ENCODE measurements at places on chromosomes 11 and 22. TPM values are rescaled to one million over a fixed set of nuclear protein-coding genes. Genes with fewer than 3 reads are reported as not detected.

- DNase-seq: no peak
These were observed 109.6 kb downstream of the USP35 start for GRCh38 chr11:78298291-78298771.

- DNase-seq: no peak
These were observed at the start of gene OTOG for GRCh38 chr11:17547051-17547577. Gene OTOG, plus strand, starts transcription at chr11:17547259. Its CDS starts 114 bp downstream, at chr11:17547373.

DNA sequence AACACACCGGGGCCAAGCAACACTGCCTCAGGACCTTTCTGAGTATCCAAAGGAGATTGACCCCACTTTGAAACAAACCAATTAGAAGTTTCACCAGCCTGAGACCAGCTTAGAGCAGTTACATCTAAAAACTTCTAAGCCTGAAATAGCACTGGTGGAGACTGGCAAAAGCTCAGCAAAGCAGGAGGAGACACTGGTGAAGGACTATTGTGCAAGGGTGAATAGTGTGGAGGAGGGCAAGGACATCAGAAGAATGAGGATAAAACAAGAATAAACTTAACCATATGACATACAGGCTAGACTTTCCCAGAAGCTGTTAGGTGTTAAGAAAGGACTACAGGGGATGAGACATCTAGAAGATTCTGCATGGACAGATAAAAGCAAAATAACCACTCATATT is 152.4 kb downstream of the FCHSD2 start:
- no peak for DNase-seq

GRCh38 chr11:113188371-113188834 is 126.0 kb upstream of the TTC12 start:
- no peak for DNase-seq

- no peak for DNase-seq
These were observed 12.2 kb downstream of the SLN start for GRCh38 chr11:107699371-107700285.

DNA sequence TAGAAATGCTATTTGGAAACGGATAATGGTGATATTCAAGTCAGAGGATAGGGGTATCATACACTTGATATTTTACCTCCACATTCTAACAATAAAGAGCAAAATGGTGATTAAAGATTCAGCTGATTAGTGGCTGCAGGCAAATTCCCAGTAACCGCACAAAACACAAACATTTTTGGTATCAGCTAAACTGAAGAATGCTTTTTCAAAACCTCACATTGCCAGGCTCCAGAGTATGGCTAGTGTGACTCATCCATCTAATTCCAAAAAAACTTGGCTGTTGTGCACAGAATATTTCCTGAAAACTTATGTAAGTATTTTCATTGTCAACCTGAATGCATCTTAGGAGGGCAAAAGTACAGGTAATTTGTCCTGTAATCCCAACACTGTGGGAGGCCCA is 10.9 kb downstream of the SRPRA start:
- DNase-seq: no peak

DNA sequence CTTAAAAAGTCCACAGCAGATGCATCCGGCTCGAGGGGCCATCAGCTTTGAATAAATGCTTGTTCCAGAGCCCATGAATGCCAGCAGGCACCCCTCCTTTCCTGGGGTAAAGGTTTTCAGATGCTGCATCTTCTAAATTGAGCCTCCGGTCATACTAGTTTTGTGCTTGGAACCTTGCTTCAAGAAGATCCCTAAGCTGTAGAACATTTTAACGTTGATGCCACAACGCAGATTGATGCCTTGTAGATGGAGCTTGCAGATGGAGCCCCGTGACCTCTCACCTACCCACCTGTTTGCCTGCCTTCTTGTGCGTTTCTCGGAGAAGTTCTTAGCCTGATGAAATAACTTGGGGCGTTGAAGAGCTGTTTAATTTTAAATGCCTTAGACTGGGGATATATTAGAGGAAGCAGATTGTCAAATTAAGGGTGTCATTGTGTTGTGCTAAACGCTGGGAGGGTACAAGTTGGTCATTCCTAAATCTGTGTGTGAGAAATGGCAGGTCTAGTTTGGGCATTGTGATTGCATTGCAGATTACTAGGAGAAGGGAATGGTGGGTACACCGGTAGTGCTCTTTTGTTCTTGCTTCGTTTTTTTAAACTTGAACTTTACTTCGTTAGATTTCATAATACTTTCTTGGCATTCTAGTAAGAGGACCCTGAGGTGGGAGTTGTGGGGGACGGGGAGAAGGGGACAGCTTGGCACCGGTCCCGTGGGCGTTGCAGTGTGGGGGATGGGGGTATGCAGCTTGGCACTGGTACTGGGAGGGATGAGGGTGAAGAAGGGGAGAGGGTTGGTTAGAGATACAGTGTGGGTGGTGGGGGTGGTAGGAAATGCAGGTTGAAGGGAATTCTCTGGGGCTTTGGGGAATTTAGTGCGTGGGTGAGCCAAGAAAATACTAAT is 1.9 kb downstream of the NEAT1 start:
- DNase-seq: peak; percentile 68

DNA sequence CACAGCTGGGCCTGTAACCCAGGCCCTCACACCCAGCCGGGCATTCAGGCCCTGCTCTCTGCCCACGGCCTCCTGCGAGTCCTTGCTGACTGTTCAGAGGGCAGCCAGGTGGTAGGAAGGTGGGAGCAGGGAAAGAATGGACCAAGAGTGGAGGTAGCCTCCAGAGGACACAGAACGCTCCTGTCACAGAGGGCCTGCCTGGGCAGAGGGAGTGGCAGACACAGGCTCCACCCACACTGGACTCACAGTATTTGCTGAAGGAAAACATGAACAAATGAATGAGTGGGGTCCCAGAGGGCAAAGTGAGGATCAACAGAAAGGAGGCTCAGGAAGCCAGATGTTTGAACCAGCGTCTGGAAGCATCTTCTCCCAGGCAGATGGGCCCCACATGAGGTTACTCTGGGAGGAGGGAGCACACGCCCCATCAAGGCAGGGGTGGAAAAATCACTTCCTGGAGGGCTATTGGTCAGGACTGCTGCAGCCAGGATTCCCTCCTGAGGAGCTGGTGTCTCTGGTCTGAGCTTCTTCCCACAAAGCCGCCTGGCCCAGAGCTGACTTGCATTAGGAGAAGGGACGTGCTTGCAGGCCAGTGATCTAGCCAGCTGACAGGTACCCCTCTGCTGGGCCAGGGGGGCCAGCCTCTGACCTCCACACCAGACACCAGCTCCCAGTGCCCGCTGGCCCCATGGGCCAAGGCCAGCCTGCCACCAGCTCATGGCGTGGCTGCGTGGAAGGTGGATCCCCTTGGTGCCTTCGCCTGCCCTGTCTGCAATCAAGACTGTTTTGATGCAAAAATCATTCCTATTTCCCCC is 84.0 kb downstream of the THAP12 start:
- no peak for DNase-seq

GRCh38 chr11:69496631-69497220 is 15.3 kb downstream of the LINC01488 start:
- no peak for DNase-seq

DNA sequence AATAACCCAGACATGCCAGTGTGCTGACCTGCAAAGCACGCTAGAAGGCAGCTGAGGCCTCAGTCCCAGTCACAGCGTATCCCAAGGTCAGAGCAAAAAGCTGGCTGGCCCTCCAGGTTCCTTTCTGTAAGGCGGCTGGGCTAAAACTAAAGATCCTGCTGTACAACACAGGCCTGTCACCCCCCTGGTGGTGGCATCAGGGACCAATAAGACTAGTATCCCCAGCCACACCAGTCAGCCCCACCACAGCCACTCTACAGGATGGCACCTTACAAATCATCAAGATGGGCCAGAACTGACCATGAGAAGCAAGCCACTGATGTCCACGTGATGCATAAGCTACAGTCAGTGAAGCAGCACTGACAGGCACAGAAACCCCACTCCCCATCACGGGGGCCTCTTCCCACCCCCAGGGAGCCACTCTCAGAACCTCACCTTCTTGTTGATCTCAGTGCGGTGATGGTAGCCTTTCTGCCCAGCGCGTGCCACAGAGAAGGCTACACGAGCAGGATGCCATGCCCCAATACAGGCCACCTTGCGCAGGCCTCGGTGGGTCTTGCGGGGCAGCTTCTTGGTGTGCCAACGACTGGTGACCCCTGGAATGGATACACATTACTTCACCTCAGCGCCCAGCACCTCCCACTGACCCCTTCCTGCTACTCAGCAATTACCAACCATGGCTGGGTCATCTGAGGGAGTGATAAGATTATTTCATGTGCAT is 5.0 kb downstream of the RPL3 start:
- DNase-seq: peak; percentile 53

GAS2 gene
- total RNA-seq: 9.3 TPM

UBQLN3 gene
- not detected for total RNA-seq

TIMP3 gene
- 629 TPM for total RNA-seq

MTNR1B gene
- total RNA-seq: not detected

RTCB gene
- 40.5 TPM for total RNA-seq

PDGFD gene
- 11.2 TPM for total RNA-seq

NCF4 gene
- total RNA-seq: 4.2 TPM

EIF3M gene
- total RNA-seq: 269 TPM

SYT13 gene
- total RNA-seq: 7.5 TPM

STK33 gene
- total RNA-seq: 41.5 TPM

PDE2A gene
- 44.6 TPM for total RNA-seq

POU2AF1 gene
- total RNA-seq: not detected
